ENCODE measurements at places on chromosomes 5 and 9.

DNA sequence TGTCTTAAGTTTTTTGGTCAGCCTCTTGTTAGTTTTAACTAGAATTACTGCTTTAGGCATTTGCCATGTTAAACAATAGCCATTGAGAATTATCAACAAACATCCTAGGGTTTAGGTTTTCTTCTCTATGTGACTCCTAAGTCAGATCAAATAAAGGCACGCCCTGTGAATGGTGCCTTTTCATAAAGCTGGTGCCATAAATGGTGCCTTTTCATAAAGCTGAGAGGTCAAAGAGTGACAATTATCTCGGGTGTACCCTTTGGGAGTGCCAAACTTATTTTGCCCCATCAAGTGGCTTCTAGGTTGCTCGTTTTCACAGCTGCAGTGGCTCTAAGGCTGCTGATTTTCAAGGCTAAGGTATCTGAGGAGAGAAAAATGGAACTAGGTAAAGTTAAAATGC lies 391.6 kb downstream of the DMRTA1 start:
- DNase-seq: no peak

- no peak for DNase-seq
Observed at GRCh38 chr9:37027582-37028419, 6.3 kb downstream of the PAX5 start.

- no peak for DNase-seq
Observed at GRCh38 chr5:34498572-34498971, 157.6 kb upstream of the RAI14 start.

DNA sequence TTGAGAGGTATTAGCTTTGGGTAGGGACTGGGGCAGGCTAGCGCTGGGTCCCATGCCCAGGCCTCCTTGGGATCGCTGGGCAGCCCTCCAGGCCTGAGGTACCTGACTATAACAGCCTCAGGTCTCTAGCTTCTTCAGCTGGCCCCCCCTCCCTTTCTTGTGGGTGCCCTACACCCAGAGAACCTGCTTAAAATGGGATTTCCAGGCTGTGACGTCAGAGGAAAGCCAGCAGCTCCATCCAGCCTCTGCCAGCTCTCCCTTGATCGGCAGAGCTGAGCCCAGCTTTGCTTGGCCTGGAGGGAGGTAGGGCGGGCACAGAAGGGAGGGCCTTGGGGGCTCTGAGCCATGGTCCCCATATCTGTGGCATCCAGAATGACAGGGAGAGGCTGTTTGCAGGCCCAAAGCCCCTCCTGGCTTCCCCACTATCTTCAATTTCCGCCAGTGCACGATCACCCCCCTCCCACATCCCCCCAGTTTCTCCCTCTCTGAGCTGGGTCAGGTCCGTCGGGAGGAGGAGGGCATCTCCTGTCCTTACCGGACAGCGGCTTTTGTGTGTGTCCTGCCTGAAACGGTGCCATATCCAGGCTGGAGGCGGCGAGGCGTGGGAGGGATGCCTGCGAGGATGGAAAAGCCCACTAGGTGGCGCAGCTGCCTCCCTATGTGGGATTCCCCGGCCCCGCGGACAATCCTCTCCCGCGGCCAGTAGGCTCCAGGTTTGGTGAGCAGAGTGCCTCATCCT lies 10.8 kb downstream of the REEP2 start:
- peak; percentile 66 for DNase-seq

DNA sequence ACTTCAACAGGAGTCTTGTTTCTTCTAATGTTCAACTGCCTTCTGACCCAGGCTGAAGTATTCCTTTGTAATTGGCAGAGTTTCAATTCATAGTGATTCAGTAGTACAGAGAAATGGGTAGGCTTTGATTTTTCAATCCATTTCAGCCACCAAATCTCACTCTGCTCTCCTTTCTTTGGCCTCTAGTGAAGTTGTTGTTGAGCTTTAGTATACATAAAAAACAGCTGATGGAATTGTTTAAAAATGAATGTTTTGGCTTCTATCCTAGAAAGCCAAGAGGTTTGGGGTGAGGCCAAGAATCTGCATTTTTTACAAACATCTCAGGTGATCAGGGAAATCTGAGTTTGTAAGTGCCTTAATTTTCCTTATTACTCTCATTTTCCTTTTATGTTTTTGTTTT lies 182.9 kb upstream of the MAP1B start:
- no peak for DNase-seq

GRCh38 chr9:124721109-124721906 lies 49.8 kb downstream of the NR6A1 start:
- DNase-seq: no peak

GRCh38 chr9:81538890-81539289 lies 150.5 kb downstream of the TLE1 start:
- no peak for DNase-seq

DNA sequence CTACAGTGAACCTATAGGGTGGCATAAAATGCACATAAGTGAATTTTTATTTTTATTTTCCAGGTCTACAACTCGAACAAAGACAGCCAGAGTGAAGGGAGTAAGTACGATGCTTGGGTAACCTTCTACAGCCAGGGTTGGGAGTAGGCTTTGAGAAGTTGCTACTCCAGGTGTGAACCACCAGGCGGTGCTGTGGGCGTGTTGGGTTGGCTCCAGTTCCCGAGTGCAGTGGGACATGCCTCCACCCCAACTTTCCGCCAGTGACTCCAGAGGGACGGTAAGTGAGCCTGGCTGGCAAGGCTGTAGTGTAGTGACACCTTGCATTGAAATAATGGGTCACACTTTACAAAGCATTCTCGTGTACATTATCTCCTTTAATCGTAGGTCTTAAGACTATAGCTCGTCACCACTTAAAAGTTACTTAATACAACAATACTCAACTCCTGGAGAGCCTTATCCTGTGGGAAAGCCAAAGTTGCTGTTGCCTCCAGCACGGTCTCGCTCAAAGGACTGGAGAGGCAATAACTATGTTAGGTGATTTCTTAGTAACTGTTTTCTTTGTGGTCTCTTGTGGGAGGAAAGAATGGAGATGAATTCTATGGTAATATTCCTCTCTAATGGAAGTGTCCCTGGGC lies 244.0 kb downstream of the ARHGAP26 start:
- DNase-seq: no peak

DNA sequence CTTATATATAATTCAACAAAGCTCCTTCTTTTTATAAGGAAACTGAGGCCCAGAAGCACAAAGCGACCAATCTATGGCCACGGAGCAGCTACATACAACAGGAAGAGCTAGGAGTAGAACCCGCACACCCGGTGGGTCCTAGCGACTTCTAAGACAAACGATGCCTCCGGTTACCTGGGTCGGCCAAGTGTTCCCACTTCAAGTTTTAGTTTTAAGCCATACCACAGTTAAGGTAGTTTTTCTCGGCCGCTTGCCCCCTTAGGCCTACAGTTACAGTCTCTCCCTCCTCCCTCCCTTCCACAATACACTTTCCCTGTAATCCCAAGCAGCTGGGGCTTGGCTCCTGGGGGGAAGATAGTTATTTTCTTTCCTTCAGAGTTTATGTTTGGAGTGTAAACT lies 533 bp downstream of the SREK1IP1 start:
- DNase-seq: no peak

DNA sequence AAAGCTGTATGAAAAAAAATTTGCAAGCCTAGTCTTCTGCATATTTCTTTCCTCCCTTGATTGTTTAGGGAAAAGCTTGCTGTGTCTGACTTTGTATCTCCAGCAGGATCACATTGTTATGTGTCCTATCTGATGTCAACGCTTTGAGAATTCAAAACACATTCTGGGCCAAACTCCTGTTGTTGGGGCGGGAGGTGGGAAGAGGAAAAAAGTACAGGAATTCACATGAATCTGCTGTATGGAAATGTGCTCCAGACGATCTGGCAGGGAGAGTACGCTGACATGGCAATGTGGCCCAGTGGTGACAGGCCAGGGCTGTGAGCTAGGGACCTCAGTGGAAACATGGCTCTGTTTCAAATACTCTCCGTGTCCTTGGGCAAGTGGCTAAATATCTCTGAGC lies 87.4 kb upstream of the GNA14 start:
- no peak for DNase-seq

- DNase-seq: no peak
Observed at GRCh38 chr9:74521009-74521408, 23.9 kb downstream of the RORB start.

DNA sequence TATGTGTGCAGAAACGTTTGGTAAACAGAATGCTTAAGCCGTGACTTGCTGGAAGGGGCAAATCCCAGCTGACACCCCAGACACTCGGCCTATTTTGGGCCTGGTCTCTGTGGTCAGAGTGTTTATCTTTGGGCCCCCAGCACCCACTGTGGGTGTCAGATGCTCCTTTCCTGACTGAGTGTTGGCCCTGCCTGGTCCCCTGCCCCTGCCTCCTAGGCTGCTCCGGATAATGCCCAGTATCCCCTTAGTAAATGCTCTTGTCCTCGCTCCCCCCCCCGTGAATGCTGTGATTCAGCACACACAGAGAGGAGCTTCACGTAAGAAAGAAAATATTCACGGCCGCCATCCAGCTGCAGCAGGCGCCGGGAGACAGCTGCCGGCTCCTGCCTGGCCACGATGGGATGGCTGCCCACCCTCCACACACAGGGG lies 11.3 kb upstream of the ANGPTL2 start:
- DNase-seq: peak; percentile 40

DNA sequence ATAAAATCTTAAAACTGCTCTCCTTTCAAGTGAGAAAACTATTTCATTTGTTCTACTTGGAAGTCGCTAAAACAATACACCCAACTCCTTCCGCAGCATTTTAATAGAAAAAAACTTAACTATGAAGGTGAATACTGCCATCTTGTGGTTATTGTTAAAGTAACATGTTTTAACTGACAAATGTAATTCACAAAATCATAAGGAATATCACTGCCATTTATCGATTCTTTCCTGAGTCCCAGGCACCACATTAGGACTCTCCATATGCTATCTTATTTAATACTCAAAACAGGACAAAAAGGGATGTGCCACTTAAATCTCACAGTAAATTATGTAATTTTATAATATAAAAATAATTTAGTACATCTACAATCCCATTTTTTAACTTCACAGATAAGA lies 130.5 kb upstream of the ITGA1 start:
- no peak for DNase-seq

DNA sequence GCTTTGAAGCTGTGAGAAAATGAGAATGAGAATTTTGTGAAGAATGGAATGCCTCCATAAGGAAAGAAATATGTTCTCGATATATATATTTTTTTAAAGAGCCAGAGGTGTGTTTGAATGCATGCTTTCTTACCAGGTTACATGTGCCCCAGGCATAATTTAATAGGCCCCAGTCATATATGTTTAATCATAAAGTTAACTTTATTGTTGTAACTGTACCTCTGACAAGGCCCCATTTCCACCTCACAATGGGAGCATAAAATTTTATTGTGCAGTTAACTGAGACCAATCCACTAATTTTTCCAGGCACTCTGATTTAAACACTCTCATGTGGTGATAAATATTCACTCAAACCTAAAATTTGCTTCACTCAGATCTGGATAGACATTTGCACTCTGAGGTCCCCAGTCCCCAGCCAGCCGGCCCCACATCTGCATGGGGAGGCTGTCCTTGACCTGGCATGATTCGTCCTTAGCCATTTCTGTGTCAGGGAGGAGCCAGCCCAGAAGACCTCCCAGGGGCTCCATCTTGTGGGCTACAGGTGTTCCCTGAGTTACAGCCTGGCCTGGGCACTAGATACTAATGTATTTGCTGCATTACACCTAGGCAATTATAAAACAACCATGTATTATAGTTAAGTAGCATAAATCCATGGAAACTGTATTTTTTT lies 245.8 kb downstream of the MTRR start:
- no peak for DNase-seq

DNA sequence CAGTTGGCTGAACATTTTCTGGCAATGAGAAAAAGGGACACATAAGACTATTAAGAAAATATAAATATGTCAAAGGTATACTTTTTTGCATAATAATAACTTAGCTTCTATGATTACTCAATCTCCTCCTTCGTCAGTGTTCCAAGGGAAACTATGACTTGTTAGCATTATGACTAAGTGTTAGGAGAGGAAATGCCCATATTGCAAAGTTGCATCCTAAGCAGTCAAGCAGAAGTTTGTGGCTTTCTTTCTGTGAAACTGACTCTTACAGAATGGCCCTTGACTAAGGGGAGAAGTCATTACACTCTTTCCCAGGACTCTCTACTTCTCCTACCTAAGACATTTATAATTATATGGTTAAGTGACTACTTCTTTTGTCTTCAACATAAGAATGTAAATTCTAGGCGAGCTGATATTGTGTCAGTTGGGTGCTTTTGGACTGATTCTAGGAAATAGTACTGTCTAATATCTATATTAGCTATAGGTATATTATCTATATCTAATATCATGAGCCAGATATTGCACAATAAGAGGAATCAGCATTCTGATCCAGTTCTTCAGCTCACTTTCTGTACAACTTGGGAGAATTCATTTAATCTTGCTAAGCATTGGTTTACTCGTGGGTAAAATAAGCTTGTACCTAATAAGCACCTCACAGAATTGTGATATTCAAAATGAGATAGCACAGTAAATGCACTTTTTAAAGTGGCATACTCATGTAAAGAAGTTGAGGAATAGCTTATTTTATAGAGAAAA lies 16.4 kb upstream of the SPINK6 start:
- no peak for DNase-seq

GRCh38 chr5:55570026-55570425 lies 35.3 kb upstream of the PLPP1 start:
- no peak for DNase-seq

DNA sequence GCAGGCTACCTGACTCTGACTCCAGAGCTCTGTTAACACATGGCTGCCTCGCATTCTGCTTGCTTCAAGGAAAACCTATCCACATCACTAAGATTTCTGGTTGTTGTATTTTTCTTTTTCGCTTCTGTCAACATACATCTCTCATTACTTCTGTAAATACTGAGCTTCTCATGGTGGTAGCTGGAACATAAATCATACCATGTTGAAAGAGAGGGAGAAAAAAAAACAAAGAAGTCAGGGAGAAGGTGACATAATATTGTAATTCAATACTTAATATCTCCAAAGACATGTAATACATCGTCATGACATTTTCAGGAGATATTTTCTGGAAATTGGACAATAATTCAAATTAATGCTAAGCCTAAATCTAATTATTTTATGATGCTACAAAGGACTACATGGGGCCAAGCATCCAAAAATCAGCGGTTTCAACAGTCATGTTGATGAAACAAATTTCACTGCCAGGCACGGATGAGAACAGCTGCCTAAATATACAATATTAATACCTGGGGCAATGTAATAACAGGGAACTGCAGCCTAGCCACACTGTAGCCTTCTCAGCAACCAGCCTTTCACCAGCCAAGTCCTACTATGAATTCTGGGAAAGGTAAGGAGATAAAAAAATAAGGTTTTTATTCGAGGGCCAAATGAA lies 332.0 kb downstream of the TRIM32 start:
- no peak for DNase-seq

DNA sequence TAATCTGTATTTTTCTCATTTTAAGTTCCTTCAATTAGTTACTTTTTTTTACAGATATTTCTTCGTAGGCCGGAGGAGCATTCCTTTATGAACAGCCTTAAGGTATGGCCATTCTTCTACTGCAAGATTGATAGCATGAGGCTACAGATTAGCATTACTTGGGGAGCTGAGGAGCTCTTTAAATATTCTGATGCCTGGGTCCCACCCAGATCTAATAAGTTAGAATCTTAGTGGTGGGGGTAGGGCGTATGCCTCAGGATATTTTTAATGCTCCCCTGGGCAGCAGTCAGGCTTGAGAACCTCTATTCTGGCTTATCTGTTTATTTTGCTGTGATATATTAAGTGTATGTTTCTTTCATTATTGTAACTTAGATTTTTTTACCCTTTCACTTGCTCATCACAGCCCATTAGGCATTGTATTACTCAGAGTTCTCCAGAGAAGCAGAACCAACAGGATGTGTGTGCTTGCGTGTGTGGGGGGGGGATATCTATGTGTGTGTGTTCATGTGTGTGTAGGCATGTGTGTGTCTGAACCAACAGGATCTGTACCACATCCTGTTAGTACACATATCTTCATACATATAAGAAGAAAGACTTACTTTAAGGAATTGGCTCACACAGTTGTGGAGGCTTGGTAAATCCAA lies 91.8 kb upstream of the MTAP start:
- DNase-seq: no peak
